ENCODE measurements at places on chromosomes 2 and 18.

- DNase-seq, result peak; percentile 97
These were observed 76.0 kb downstream of the CD28 start for GRCh38 chr2:203782262-203782976.

- peak; percentile 72 for DNase-seq
These were observed 103.6 kb downstream of the CDK15 start for GRCh38 chr2:201909961-201910361.

DNA sequence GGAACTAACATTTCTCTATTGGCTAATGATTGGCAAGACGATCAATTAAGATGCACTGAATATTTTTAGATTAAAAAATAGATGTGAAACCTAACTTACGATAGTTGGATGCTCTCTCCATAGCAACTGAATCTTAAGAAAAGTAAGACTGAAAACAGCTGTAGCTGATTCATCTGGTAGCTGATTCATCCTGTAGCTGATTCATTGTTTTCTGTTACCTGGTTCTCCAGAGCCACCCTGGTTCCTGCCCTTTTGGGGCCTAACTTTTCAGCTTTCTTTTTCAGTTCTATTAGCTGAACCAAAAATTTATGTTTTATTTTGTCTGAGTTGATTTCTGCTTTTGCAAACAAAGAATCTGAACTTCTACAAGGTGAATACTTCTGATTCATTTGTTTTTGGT, 22.7 kb upstream of the SPR start:
- peak; percentile 84 for DNase-seq

- DNase-seq, result peak; percentile 38
These were observed 5.8 kb upstream of the WNT6 start for GRCh38 chr2:218853766-218854165.

- DNase-seq, result peak; percentile 23
These were observed 39.5 kb upstream of the TANC1 start for GRCh38 chr2:158928965-158929364.

DNA sequence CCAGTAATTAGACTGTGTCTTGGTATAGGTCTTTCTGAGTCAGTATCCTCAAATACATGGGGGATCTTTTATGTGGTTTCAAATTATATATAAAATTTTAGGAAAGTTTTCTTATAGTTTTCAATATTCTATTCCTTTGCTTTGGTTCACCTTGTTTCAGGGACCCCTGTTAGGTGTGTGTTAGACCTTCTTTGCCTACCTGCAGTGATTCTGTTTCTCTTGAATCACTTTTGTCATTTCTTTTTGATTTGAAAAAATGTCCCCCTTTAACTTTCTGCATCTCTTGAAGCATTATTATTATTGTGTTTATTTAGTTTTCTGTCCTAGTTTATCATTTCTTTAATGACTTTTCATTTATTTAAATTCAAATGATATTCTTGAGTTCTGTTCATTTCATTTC, 98.7 kb downstream of the FHOD3 start:
- DNase-seq, result no peak

DNA sequence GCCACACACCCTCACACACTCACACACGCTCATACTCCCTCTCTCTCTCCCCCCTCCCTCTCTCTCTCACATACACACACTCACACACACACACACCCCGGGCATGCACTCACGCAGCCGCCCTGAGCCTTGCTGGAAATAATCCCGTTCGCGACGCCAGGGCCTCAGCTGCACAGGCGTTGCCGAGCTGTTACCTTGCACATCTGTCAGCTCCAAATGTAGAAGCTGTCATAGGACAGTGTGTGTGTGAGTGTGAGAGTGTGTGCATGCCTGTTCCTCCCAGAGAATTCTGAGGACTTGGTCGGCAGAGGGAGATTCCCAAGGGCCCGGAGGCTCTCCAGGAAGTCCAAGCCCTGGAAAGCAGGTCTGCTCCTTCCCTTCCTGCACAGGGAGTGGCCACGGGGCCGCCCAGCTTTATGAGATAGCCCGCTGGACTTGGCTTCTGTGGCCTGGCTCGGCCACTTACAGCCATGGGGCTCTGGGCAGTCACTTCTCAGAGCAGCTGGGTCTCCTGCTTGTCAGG, 8.6 kb downstream of the SPR start:
- DNase-seq, result no peak

DNA sequence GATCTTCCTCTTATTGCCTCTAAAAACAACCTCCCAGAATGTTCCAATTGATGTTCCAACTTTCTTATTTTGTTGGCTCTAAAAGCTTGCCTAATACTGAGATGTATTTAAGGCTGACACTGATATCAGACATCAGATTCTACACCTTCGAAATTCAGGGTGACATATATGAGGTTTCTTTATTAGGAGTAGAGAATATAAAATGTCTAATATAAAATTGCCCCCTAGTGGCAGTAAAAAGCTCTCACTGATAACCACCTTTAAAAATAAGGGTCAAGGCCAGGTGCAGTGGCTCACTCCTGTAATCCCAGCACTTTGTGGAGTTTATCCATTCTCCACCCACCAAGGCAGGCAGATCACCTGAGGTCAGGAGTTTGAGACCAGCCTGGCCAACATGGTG, 789.7 kb upstream of the SLC39A10 start:
- DNase-seq, result peak; percentile 57
